ENCODE measurements at places on chromosomes 2 and 18.

DNA sequence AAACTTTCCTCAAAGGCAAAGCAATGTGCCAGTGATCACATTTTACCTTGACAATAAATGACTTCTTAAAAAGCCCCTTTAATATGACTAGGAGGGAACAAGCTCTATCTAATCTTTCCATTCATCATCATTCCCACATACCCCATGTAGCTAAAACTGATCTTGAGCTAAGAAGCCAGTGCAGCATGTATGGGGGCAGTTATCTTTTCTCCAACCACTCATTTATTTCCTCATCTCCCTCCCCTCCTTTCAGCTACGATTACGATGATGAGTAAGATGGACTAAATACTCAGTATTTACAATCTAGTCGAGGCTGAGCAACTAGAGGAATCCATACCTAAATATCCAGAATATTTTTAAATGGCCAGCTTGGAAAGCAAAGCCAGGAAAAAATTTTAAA is 35.5 kb downstream of the PNO1 start:
- DNase-seq: no peak

- no peak for DNase-seq
Measured at GRCh38 chr18:37564711-37565100, 892 bp downstream of the CELF4 start.

DNA sequence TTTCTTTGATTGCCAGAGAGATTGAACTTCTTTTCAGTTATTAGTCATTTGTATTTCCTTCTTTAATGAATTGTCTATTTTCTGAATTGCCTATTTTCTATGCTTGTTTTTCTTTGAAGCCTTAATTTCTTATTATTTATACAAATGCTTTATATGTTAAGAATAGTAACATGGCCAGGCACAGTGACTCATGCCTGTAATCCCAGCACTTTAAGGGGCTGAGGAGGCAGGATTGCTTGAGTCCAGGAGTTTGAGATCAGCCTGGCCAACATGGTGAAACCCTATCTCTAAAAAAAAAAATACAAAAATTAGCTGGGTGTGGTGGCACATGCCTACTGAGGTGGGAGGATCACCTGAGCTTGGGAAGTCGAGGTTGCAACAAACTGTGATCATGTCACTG is 4.7 kb upstream of the RAB11FIP5 start:
- no peak for DNase-seq

- DNase-seq: no peak
Measured at GRCh38 chr2:51220606-51221005, 188.7 kb upstream of the NRXN1 start.

GRCh38 chr2:8587920-8588830 is 93.7 kb upstream of the ID2 start:
- no peak for DNase-seq

- DNase-seq: no peak
Measured at GRCh38 chr2:34199971-34200370, 600.9 kb upstream of the FAM98A start.

DNA sequence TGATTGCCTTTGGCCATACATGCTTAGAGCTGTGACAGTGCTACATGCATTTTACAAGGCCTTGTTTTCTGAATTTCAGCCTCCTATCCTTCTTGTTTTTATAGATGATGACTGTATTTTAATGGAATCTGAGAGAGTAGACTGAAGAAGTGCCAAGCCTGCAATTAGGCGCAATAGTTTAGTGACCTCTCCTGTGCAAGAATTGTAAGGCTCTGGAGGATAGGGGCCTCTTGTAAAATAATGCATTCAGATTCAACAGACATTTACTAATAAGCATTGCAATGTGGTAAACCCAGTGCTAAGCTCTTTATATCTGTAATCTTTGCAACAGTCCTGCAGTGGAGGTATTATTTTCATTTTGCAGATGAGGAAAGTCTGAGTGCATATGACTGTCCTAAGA is 105.5 kb downstream of the TDRD15 start:
- no peak for DNase-seq

- DNase-seq: no peak
Measured at GRCh38 chr2:197261808-197262226, 48.8 kb downstream of the ANKRD44 start.

GRCh38 chr2:79393806-79394484 is 118.9 kb upstream of the CTNNA2 start:
- DNase-seq: no peak

- no peak for DNase-seq
Measured at GRCh38 chr2:237643066-237643465, 15.7 kb downstream of the LRRFIP1 start.

DNA sequence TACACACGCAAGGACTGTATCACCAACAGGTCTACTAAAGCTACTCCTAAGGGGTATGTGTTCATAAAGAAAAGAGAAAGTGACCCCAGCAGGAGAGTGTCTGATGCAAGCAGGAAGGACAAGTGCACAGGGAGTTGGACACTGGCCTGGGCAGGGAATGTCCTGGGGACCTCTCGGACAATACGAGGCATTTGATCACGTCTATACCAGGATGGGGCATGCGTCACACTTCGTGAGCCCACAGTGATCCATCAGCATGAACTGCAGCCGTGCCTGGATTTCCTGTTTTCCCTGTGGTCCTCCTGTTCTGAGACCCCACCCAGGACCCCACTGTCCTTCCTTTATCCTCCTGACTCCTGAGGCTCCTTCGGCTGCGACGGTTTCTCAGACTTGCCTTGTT is 113.9 kb downstream of the HDAC4 start:
- no peak for DNase-seq

GRCh38 chr2:192828175-192828574 is 633.4 kb upstream of the TMEFF2 start:
- DNase-seq: no peak

DNA sequence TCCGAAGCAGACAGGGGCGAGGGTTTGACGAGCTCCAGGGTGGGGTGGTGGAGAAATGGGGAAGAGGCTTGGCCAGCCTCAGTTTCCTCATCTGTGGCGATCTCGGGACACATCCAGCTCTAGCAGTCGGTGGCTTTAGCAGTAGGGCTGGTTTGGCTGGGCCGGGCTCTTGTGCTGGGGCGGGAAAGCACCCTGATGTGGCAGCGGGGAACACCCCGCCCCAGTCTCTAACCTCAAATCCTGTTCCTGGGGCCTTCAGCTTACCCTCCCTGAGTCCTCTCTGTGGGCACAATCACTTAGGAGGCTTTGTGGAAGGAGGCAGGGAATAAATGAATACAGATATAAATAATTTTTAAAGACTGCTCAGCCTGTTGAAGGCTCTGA is 26.5 kb upstream of the MCFD2 start:
- DNase-seq: peak; percentile 77

DNA sequence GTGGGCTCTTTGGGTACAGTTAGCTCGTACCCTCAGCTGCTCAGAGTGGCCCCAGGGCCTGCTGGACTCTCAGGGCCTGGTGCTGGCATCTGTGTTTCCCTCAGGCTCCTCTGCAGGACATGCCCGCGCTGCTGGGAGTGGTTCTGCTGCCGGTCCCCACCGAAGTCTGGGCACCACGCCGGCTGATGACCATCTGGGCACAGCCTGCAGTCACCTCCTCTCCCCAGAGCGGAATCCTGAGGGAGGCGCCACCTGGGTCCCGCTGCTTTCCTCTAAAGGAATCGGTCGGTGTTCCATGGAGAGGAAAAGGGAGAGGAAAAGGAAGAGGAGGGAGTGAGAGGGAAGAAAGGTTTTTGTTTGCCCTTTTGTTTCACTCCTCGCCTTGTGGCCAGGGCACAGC is 43.6 kb downstream of the MC2R start:
- no peak for DNase-seq

DNA sequence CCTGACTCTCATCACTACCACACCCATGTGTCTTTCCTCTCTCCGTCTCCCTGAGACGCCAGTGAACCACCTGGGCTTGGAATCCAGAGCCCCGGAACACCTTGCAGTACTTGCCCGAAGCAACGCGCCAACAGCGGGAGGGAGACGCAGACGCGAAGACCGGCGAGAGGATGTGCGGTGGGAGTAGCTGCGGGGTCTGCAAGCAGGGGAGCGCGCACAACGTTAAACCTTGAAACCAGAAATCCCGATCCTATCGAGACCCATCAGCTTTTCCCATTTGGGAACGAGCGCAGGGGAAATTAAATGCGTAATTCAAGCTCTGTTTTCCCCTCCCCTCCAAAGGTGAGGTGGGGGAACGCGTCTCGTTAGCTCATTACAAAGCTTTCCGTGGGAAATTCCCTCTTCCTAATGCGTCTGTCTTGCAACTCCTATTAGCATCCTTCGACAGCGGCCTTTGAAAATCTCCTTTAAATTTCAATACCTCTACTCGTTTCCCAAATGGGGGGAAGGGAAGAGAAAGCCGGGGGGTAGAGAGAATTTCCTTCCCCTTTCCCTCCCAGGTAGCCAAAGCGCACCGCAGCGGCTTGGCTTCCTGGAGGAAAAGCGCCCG is 421 bp upstream of the CNTNAP5 start:
- DNase-seq: no peak

DNA sequence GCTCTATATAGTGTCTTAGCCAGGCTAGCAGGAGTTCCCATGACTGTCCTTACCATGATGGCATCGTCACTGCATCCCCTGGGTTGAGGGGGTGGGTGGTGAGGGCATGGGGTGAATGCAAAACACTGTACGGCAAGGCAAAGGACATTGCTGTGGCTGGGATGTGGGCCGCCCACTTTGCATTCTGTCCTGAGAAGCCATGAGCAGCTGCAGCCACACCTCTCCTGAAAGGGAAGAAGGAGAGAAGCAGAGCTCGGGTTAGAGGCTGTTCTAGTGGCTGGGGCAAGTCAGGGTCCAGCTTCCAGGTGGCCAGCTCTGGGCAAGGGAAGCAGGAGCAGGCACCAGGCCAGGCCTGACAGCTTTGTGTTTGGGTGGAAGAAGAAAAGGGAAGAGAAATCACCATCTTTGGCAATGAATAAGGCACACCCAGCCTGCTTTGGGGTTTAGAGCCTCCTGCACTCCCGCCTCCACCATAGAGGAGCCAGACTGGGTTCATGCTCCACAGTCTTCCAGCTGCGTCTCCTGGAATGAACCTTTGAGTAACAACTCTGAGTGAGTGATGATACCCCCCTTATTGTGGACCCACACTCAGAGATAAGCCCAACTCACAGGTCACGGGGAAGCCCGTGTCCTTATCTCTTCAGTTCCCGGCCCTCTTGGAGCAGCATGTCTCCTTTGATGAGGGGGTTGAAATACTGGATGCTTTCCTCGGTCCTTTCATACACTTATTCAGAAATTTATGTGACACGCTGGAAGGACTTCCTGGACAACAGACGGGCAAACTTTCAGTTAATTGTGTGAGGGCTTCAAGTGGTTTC is 63.4 kb downstream of the INPP4A start:
- DNase-seq: no peak

DNA sequence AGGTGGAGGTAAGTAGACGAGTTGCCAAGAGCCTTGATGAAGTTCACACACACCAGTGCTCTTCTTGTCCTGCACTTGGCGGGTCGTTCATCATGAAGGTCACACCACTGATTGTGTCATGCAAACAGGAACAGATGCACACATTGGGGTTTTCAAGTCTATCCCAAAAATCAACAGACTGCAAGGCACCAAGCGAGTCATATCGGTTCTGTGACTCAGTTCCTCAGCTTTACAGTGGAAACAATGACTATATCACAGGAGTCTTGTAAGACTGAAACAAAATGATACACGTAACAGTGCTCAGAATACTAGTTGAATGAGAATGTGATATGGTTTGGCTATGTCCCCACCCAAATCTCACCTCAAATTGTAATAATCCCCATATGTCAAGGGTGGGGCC is 526.9 kb upstream of the ID2 start:
- DNase-seq: peak; percentile 34

DNA sequence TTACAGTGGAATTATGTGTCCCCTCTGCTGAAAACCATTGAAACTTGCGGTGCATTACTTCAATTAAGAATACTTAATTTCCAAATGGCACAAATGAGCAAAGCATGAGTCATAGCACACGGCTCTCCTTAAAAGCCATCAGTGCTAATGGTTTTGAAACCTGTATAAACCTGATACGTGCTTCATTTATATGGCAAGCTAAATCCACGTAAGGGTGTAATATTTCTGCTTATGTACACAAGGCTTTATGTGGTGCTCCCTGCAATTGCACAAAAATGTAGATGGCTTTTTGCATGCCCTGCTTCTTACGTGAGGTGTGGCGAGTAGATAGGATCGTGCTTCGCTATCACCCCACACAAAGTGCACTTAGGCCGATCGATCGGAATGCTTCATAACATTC is 840.9 kb downstream of the GALR1 start:
- no peak for DNase-seq

DNA sequence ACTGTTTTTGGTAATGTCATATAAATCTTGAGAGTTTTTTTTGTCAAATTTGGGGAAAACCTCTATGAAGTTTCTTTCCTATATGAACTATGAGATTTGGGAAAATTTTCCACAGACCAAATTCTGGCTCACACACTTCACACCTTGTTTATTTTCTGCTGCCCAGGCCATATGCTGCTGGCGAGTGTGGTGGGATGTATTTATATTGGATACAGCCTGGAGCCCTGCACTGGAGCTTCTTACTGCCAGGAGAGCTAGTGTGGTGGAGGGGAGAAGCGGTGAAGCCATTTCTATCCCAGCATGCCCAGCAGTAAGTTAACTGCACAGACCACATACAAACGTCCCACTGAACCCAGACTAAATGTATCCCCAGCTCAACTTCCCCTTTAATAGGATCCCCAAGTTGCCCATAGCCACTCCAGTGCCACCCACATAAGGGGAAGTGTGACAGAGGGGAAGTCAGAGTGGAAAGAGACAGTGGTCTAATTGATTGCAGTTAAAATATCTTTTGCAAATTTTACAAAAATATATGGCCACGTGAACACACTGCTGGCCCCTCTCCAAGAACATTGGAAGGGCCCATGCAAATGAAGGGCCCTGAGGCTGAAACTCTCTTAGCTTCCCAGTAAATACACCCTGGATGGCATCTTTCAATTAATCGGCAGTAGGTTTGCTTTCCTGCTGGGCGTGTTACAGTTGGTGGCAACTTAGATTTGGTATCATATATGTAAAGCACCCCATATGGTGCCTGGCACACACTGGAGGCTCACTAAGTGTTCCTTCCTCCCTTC is 146.6 kb upstream of the ITGA6 start:
- DNase-seq: no peak

DNA sequence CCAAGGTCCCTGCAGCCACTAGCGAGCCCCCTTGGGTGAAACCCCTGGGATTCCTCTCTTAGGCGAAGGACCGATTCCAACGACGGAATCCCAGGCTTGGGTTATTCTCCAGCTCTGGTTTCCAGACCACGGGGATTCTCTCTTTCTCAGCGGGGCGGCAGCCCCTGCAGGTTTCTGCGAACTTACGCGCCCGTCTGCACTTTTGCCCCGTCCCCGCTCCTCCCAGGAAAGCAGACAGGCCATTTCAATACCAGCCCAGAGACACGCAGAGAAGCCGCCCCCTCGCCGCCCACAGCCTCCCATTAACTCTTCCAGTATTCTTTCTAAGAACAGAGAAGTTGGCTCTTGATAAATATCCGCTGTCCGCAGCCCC is 1.2 kb downstream of the CBLN2 start:
- DNase-seq: no peak

DNA sequence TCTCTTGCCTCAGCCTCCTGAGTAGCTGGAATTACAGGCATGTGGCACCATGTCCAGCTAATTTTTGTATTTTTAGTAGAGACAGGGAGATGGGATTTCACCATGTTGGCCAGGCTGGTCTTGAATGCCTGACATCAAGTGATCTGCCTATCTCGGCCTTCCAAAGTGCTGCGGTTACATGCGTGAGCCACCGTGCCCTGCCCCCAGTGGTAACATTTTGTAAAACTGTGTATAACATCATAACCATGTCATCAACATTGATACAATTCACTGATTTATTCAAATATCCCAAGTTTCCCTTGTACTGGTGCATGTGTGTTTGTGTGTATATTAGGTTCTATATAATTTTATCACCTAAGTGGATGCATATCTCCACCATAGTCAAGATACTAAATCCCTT is 70.0 kb downstream of the PDCL3 start:
- no peak for DNase-seq

- no peak for DNase-seq
Measured at GRCh38 chr2:216119986-216120385, 10.8 kb downstream of the XRCC5 start.

Data from stimulated activated CD4-positive, alpha-beta T cell treated with anti-CD3 and anti-CD28 coated beads, Interleukin-2, amount 100 ng/mL, for 24 hours (primary cell).